Central memory CD4-positive, alpha-beta T cell (primary cell): ENCODE measurements at places on chromosomes 12 and 14.

DNA sequence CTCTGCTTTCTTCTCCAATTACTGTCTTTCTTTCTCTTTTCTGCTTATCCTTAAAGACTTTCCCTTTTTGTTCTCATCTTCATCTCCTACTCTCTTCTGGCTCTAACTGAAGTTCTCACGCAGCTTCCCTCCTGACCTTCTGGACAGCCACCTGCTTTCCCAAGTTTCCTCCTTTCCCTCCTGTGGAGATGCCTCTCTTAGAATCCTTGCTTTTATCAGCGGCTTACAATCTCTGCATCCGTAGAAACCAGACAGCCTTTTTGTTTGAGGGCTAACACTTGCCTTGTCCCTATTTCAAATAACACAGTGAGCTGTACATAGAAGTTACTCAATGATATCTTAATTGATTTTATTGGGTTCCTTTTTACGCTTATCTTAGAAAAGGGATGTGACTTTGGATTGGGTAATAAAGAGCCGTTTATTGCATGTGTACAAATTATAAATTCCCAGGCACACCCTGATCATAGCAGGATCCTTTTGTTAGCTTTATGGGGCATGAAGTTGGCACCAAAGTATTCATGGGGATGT lies 2.1 kb upstream of the LGALS3 start:
- DNase-seq: no peak

DNA sequence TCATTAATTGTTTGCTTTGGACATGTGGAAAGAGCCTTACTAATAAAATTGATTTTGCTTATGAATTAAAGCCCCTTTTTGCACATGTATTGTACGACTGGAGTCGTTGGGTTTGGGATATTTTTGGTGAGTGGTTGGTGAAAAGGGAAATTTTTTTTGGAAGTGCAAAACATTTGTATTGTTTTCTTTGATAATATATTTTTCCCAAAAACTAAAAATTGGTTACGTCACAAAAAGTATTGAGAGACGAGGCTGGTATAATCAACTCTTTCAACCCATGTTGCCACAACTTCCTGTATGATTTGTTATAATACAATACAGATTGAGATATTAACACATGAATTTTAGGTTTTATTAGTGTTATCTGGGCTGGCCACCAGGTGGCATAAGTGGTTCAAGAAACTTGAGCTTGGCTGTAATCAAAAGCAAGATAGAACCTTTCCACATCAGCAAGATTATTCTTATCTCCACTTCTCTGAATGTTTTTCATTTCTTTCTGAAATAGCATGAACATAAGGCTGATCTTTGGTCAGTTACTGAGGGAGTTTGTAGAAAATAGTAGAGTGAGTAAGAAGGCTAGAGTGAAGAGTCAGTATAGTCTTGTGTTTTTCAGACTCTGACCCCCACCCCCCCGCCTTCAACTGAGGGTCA lies 8.7 kb downstream of the NGDN start:
- peak; percentile 63 for DNase-seq

DNA sequence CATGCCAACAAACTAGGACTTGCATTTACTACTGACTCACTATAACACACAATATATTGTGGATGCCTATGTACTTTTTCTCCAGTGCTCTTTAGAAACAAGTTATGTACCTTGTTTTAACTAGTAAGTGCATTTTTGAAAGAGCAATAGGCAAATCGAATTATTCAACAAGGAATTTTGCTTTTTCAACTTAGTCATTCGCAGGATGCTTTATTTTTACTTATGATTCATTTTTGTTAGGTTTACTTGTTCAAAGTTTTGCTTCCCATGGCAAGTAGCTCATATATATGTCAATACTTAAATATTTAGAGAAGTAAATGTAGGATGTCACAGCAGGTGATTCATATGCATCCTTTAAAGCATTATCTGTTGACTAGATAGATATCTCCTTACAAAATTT lies 149.8 kb downstream of the PELI2 start:
- no peak for DNase-seq

DNA sequence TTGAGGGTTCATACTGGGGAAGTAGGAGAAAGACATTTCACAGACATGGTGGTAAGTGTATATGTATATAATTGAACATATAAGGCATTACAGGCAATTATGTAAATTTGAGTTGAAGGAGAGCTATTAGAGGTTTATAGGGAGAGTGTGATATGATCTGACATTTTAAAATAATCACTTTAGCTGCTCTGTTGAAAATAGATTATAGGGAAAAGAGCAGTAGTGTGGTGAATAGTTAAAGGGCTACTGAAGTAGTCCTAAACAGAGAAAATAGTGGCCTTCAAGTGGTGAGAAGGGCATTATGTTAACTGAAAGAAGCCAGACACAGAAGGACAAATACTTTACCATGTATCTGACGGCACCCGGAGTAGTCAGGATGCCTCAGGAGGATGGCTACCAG lies 234.2 kb downstream of the SLC41A2 start:
- DNase-seq: no peak

DNA sequence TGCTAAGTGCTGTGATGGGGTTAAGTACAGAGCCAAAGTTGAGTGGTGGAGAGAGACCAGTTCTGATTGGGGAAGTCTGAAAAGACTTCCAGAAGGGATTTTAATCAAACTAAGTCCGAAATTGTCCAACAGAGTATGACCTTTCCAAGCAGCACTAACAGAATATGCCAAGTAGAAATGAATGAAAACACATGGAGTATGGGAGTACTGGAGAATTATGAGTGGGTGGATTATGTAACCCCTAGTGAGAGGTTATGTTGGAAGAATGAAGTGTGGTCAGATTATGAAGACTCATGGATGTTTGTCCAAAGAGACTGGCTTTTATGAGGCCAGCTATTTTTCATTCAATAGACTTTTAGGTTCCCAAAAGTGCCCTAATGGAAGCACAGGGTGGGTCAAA lies 94.0 kb upstream of the PLEKHA5 start:
- no peak for DNase-seq
